ENCODE measurements at places on chromosomes 16 and 17.

- DNase-seq: peak; percentile 82
Observed at GRCh38 chr16:79089735-79090284, 510.7 kb downstream of the MAF start.

- DNase-seq: peak; percentile 45
Observed at GRCh38 chr17:50479522-50480141, 972 bp downstream of the RSAD1 start.

DNA sequence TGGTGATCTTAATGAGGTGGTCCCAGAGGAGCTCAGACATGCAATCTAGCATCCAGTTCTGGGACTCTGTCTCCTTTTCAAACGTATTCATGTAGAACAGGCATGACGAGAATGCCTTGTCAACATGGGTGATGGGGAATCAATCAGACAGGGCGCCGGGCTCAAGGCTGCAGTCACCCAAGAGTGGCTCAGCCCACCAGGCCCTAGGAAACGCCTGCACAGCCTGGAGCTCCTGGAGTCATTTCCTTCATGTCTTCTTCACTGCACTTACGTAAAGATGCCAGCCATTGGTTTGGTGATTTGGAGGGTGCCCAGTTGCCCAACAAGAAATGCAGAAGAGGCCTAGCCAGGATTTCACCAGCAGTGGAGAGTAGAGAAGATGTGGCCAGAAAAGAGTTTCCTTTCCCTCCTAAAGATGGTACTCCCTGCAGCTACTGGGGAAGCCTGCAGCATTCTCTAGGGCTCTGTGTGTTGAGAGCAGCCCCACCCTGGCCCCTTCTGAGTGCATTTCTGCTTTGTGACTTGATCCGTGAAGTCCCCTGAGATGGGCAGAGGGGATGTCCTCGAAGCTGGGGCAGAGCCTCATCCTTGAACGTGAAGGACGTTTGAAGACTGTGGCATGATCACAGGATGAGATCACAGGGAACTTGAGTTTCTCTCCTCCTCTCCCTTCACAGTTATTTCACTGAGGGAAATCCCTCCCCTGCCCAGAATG, 24.0 kb upstream of the STH start:
- no peak for DNase-seq

GRCh38 chr16:52827456-52827855, 225.2 kb downstream of the CHD9NB start:
- no peak for DNase-seq

DNA sequence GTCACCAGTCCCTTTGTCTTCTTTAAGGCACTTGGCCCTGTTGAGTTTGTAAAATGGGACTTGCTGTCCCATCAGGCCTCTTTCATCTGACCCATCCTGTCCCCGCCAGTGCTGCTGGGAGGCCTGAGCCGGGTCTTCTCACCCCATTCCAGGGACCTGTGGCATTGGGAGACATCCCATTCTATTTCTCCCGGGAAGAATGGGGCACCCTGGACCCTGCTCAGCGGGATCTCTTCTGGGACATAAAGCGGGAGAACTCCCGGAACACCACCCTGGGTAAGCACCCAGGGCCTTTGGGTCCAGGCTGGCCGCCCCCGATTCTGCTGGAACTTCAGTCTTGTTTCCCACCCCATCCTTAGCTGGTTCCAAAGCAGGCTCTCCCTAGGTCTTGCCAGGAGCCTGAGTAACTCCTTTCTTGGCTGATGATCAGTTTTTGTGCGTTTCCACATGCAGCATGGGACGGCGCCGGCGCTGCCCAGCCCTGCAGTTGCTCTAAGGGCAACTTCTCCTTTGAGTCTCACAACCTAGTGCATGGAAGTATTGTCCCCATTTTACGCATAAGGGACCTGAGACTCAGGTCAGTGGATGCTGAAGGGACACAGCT, 4.1 kb downstream of the ZNF213 start:
- no peak for DNase-seq

All from CD8-positive, alpha-beta T cell (primary cell).